Activated CD4-positive, alpha-beta memory T cell treated with anti-CD3 and anti-CD28 coated beads for 36 hours (primary cell): ENCODE measurements at places on chromosomes 3 and 15.

DNA sequence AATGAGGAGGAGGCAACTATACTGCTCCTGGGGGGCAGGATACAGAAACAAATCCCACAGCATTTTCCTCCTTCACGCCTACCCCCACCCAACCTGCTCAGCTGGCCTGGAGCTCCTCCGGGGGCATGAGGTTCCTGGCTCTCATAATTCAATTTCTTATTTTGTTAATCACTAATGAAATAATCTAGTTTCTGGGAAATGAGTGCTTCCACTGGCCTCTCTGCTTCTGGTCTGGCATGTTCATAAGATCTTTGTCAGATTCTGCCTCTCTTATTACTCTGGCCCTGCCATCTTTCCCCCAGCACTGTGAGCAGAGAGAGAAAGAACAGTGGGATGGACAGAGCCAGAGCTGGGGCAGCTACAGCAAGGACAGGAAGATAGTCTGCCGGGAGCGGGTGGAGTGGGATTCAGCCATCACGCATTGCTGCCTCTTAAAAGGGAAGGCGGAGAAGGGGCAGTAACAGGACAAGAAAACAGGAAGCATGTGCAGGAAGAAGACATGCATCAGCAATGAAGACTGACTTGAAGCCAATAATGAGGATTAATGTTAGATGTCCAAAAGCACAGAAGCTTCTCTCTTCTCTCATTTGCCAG is 13.6 kb downstream of the RPAP1 start:
- no peak overlapping the region for H3K27ac ChIP-seq
- DNase-seq, result no peak
- H3K27me3 ChIP-seq, result no peaks in the 10 kb centered on the region
- H3K4me3 ChIP-seq, result no peak overlapping the region

DNA sequence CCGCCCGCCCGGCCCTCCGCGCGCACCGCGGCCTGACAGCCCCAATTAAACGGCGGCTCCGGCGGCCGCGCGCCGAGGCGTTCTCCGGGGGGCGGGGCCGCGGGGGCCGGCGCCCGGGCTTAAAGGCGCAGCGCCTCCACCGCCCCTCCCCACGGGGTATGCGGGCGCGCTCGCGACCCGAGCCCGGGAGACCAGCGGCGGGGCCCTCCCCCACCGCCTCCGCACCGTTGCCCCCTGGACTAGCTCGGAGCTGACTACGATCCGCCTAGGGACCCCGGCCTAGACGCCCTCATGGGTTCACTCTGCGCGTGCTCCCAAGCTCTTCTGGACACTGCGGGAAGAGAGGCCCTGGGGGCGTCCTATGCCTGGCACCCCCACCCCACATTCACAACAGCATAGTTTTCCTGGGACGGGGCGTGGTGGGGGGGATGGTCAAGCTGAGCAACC is at the start of gene DUSP7:
Gene DUSP7, minus strand, starts transcription at position 51 of the 447 bp plus-strand sequence. CDS start 205 bp downstream, outside the sequence.
- H3K4me1 ChIP-seq, result peaks cover 35% of the 10 kb centered on the region
- peak; percentile 73 for DNase-seq
- peak within 1 kb of the TSS; percentile 92 for H3K27ac ChIP-seq
- H3K36me3 ChIP-seq, result peaks cover 9% of the 10 kb centered on the region
- no peaks in the 10 kb centered on the region for H3K27me3 ChIP-seq

- H3K4me1 ChIP-seq, result peaks cover 89% of the 10 kb centered on the region
- DNase-seq, result no peak
- H3K36me3 ChIP-seq, result peaks cover 25% of the 10 kb centered on the region
- H3K27ac ChIP-seq, result peak overlapping the region; percentile 73
Measured at GRCh38 chr15:78038585-78039247, 38.8 kb downstream of the TBC1D2B start.

DNA sequence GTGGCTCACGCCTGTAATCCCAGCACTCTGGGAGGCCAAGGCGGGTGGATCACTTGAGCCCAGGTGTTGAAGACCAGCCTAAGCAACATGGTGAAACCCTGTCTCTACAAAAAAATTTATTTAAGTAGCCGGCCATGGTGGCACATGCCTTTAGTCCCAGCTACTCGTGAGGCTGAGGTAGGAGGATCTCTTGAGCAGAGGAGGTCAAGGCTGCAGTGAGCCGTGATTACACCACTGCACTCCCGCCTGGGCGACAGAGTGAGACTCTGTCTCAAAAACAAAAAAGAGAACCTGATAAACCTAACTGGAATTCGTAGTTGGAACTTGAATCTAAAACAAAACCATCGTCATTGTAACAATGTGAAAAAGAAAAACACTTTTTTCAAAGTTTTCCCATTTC is 57.1 kb downstream of the TCAIM start:
- H3K4me3 ChIP-seq, result no peak overlapping the region
- H3K27me3 ChIP-seq, result no peaks in the 10 kb centered on the region
- no peaks in the 10 kb centered on the region for H3K4me1 ChIP-seq
- H3K27ac ChIP-seq, result no peak overlapping the region
- H3K36me3 ChIP-seq, result peaks cover 5% of the 10 kb centered on the region
- DNase-seq, result no peak

DNA sequence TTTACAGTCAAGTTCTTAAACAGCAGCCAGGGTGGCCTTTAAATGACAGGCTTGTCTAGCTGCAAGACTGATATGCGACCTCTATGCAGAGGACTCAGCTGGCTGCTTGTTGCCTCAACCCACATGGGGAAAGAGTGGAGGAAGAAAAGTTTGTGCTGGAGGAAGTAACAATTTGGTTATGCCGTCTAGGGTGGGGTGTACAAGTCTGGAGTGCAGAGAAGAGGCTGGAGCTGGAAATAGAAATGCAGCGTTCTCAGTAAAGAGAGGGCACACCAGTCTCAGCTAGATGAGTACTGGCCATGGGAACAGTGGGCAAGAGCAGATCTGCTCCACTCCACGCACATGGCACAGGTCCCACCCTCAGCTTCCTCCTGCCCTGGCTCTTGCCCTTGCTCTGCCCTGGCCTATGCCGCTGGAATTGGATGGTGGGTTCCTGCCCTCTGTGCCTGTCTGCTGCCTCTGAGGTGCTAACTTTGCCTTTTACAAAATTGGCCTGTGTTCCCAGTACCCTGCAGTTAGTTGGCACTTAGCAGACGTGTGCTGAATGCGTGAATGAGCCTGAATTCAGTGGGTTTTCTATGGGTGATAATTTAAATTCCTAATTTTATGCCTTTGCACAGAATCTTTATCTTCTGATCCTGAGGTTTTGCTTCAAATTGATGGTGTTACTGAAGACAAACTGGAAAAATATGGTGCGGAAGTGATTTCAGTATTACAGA is 59.7 kb upstream of the FURIN start:
- no peaks in the 10 kb centered on the region for H3K27me3 ChIP-seq
- peaks cover 34% of the 10 kb centered on the region for H3K4me1 ChIP-seq
- no peak for DNase-seq

DNA sequence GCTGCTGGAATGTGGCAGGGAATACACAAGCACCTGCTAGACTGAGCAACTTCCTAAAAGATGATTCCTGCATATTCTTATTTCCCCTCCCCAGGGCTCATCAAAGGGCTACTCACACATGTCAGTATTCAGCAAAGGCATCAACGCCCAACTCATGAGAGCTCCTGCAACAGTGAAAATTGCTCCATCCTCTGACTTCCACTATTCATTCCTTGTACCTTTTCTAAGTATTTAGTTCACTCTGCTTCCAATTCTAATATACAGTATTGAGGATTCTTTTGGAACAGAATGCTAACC is 84.1 kb downstream of the SCN11A start:
- H3K27me3 ChIP-seq, result no peaks in the 10 kb centered on the region
- H3K27ac ChIP-seq, result no peak overlapping the region
- no peaks in the 10 kb centered on the region for H3K36me3 ChIP-seq
- H3K4me1 ChIP-seq, result no peaks in the 10 kb centered on the region

GRCh38 chr3:101042996-101043686 is 49.9 kb upstream of the ABI3BP start:
- H3K27me3 ChIP-seq, result peaks cover 6% of the 10 kb centered on the region
- no peak overlapping the region for H3K4me3 ChIP-seq
- no peak overlapping the region for H3K27ac ChIP-seq
- H3K4me1 ChIP-seq, result no peaks in the 10 kb centered on the region
